ENCODE measurements at places on chromosomes 13 and 19.

- DNase-seq: no peak
These were observed 329.7 kb downstream of the NDFIP2 start for GRCh38 chr13:79810669-79811068.

GRCh38 chr13:51833980-51834379, 11.0 kb downstream of the TMEM272 start:
- DNase-seq: no peak

DNA sequence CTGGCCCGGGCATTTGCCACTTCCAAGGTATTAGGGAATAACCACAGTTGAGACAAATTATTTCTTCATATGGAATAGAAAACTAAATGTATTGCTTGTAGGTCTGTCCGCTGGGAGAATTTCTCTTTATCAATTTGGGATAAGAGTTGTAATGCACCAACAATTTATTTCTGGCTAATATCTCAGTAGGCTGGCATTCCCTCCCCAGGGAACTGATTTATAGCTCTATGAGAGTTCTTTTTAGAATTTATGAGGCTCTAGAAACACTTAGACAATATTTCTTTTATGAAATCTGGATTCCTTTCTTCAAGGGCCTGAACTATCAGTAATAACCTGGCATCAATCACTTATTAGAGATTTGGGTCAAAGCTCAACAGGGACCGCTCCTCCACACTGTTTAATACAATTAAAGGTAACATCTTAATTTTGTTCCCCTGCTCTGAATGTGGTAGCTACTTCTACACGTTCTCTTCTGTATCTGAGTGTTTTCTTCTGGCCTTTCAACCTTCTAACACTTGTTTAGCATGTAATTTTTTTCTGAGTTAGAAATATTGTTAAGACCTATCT, 857.4 kb upstream of the PRR20A start:
- DNase-seq: no peak

GRCh38 chr13:80654638-80655249, 313.8 kb upstream of the SPRY2 start:
- no peak for DNase-seq

GRCh38 chr19:42555801-42556200, 27.5 kb upstream of the CEACAM1 start:
- DNase-seq: no peak

DNA sequence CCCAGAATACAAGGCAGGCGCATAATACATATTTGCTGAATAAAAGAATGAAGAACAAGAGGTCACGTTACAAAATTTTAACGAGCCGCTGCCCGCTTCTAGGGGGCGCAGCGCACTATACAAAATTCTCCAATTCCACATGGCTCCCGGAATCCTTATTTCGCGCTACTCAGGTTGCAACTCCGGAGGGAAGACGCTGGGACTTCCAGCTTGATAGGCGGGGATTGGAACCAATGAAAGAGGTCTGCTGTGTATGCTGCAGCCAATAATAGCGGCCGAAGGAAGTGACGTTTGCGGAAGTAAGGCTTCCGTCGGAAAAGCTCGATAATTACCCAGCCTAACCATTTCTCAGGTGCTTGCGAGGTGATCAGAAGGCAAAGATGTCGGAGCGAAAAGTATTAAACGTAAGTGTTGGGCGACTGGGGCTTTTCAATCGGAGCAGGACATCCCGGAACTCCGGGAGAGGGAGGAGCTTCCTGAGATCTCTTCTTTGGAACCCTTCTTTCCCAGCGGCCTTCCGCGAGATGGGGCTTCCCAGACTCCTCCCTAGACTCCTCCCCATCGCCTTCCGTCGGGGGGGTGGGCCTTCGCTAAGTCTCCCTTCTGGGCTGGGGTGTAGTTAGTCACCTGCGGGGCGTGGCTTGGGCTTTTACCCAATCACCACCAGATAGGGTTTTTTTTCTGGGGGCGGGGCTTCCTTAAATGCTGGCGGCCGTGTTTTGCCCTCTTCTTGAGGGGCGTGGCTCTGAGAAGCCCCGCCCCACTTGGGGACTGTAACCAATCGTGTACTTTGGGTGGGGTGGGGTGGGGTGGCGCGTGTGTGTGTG, at the start of gene YJU2:
YJU2 (plus strand) TSS at position 314 of the 827 bp plus-strand sequence; CDS start at position 381, 67 bp downstream.
- peak; percentile 99 for DNase-seq

- DNase-seq: no peak
These were observed 1.4 kb upstream of the CD37 start for GRCh38 chr19:49333811-49334288.

GRCh38 chr13:58712191-58712590, 1080.6 kb downstream of the PCDH17 start:
- DNase-seq: no peak

- DNase-seq: peak; percentile 43
These were observed 10.0 kb downstream of the CAMSAP3 start for GRCh38 chr19:7605490-7606222.
